ENCODE measurements at places on chromosomes 13 and 19.

- DNase-seq: no peak
Measured at GRCh38 chr19:33304371-33304759, 2.0 kb upstream of the CEBPA start.

DNA sequence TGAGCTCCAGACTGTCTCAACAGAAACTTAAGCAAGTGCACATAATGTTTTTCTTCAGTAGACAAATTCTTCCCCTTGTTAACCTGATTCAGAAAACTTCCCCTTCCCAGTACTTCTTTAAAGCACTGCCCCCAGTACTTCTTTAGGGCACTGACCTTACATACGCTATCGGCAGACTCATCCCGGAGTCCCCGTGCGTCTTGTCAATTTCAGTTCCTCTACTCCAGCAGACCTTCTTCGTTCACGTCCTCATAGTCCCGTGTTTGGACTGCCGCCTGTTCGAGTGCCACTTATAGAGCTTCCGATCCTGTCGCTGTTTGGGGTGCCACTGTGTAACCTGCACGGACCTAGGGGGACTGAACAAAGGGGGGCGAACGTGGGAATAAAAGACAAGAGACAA, 29.0 kb downstream of the ZNF627 start:
- peak; percentile 9 for DNase-seq

- no peak for DNase-seq
Measured at GRCh38 chr19:31356587-31357314, 7.5 kb upstream of the TSHZ3 start.

GRCh38 chr13:48029859-48030258, 7.7 kb upstream of the NUDT15 start:
- no peak for DNase-seq

DNA sequence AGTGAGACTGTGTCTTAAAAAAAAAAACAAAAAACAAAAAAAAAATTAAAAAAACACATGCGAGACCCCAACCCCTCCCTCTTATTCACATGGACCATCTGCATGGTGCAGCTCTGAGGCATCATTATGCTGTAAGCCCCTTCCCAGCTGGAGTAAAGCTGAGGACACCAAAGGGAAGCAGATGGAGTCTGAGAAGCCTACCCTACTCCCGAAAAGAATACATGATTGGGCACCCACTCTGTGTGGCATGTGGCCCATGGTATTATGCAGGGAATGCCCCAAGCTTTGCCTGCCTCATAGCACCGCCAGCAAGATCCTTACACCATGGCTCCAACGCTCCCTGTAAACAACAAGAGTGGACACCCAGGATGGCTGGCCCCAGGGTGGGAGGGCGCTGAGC, 4.7 kb downstream of the PTH2 start:
- no peak for DNase-seq

DNA sequence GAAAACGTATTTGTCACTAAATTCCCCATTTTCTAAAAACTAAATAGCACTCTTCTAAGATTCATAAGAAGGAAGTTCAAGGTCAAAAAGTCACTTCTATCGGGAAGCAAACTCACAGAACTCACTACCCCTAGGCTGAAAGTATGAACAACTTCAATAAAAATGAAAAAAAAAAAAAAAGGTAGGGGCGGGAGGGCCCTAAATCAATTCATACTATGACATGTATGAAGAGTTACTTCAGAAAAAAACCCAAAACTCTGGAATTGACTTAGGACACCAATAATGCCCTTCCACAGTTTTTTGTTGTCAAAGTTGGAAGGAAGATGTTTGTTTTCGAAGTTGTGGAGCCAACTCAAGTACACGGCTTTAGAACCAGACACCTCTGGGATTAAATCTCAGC, 1.1 kb downstream of the SUCLA2 start:
- no peak for DNase-seq

DNA sequence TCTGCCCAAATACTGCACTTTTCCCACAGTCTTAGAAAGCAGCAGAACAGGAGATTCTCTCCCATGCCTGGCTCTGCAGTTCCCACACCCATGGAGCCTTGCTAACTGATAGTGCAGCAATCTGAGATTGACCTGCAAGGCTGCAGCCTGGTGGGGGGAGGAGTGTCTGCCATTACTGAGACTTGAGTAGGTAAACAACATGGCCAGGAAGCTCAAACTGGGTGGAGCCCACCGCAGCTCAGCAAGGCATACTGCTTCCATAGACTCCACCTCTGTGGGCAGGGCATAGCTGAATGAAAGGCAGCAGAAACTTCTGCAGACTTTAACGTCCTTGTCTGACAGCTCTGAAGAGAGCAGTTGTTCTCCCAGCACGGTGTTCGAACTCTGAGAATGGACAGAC, 358.5 kb upstream of the PCDH9 start:
- DNase-seq: no peak

DNA sequence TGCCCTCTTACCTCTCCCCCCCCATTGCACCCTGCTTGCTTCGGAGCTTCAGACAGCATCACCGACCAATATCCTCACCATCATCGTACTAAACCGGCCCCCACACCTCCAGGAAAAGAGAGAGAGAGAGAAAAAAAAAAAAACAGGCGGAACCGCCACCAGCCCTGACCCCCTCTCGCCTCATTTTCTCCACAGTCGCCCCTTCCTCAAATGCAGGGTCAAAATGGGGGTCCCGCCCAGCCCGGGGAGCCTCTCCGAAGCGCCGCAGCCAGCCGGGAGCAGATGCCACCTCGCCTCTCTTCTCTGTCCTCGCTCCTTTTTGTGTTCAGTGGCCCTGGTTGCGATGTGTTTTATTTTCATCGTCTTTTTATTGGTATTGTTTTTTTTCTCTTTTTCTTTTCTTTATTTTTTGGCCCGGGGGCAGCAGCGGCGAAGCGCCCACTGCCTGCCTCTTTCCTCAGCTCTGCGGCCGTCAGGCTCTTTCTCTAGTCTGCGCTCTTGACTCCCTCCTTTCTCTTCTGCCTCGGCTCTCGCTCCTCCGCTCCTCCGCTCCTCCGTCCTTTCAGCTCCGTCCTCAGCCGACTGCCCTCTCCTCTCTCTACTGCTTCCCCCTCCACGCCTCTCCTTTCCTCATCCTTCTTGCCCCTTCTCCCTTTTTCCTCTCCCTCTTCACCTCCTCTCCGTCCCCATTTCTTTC, 41.4 kb downstream of the DEDD2 start:
- no peak for DNase-seq

GRCh38 chr13:111460548-111461444, 140.4 kb downstream of the TEX29 start:
- DNase-seq: peak; percentile 48

GRCh38 chr19:42368360-42368759, 21.7 kb downstream of the CNFN start:
- DNase-seq: no peak

DNA sequence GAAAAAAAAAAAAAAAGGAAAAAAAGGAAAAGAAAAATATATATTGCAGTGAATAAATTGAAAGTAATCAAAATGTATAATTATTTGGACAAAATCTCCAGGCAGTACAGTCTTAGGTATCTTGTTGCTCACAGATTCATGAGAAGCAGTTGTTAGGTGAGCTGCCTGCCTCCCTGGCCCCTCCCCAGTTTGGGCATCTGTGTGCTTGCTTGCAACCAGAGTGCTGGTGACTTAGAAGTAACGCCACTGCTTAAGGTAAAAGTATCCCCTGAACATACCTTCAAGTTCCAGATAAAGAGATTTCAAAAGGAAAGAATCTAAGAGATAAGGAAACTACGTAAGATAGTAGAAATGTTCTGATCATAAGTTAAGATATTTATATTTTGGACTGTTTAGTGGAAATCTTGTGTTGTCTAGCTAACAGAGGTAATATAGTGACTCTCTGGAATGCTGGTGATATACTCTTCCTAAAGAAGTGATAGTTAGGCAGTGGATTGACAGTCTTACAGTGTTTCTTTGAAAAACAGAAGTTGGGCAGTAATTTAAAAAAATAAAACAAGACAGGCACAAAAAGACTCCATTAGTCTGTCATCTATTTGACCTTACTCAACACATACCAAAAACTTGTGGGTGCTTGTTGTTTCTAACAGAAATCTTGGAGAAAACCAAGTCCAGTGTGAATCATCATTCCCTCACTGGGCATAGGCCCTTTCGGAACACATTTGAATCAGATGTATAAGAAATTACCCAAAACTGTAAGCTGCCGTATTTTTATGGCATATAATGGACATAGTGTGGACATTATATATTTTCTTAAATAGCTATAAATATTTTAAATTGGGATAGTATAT, 38.3 kb upstream of the KCTD4 start:
- DNase-seq: no peak

DNA sequence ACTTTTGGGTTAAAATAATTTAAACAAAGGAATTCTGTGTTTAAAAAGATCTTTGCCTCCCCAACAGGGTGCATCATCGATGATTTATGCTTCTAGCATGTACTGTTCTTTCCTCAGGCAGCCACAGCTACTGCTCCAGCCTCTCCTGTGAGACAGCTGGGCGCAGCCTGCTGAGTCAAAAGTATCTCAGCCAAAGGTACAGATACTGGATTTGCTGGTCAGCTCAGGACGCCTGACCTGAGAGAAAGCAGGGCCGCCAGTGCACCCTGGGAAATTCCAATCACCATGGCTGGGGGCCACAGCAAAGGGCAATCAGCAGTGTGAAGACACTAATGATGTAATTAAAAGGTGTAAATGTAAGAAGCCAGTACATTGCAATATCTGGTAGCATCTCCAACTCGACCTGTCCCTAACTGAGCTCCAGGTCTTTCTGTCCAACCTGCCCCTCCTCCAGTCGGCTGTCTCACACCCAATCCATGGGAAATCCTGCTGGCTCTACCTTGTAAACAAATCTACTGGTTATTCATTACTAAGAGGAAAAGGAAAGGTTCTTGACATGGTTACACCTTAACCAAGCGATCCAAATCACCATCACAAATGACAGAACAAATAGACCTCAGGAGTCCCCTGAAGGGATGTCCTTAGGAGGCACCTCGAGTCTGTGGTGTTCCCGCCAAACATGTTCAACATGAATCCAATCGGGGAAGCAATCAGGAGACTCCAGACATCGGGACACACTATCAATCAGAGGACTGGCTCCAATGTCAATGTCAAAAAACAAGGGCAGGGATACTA, 7.3 kb downstream of the OPA3 start:
- DNase-seq: no peak

- no peak for DNase-seq
Measured at GRCh38 chr19:35262101-35262761, 6.5 kb upstream of the USF2 start.

DNA sequence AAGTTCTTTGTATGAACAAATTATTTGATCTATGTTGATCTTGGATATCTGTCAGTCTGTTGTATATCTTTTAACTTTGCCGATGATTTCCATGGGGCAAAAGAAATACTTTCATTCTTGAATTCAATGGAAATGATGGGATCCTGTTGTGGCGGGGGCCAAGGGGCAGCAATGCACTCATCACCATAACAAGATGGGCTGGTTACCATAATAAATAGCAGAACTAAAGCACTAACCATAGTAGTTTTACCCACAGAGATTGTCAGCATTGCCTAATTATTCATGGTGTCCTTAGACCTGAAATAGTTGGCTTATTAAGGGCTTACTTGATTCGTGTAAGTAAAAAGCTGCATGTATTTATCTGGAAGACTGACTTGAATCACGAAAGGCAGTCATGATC, 309.6 kb downstream of the RFC3 start:
- no peak for DNase-seq

DNA sequence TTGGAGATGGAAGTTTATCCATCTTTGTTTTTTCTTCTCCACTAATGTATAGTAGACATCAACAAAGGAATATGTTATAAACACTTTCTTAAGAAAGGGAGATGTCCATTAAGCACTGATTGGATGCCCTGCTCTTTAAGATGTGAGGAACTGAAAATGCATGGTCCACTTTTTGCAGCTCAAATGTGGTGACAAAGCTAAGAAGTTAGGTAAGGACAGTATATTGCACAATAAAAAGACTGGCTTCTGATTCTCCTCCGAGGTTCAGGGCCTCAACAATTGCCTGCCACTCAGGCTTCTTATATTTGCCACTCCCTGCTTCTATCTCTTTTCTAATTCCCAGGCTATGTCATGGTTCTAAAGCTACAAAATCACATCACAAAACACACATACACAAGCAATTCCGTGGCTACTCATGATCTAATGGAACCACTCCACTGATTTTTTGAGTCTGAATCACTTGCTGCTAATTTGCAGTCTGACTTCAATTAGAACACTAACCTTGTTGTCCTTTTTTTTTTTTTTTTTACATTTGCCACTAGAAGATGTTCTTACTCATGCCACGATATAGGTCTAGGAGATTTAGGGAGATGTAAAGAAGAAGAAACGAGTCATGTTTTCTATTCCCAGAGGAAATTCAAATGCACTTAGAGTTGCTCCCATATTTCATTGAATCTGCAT, 29.6 kb upstream of the TNFSF11 start:
- no peak for DNase-seq

DNA sequence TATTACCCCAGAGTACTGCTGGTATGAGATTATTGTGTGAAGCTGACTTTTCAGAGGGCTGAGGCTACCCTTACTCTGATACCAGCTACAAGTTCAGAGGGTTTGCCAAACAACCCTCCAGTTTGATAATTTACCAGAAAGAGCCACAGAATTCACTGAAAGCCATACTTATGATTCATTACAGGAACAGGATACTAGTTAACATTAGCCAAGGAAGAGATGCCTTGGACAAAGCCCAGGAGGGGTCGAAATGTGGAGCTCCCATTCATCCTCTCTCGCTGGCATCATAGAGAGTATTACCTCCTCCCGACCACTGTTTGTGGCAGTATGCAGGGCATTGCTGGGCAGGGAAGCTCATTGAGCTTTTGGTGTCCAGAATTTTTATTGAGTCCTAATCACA, 364.3 kb downstream of the KCNRG start:
- DNase-seq: no peak

DNA sequence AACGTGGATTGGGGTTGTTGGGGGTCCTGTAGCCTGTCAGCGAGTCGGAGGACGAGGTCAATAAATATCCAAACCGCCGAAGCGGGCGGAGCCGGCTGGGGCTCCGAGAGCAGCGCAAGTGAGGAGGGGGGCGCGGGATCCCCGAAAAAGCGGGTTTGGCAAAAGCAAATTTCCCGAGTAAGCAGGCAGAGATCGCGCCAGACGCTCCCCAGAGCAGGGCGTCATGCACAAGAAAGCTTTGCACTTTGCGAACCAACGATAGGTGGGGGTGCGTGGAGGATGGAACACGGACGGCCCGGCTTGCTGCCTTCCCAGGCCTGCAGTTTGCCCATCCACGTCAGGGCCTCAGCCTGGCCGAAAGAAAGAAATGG, 754 bp upstream of the SIX5 start:
- DNase-seq: no peak

- DNase-seq: peak; percentile 85
Measured at GRCh38 chr19:47247308-47247990, 8.9 kb upstream of the CCDC9 start.

- DNase-seq: peak; percentile 18
Measured at GRCh38 chr13:64347664-64348063, 2882.5 kb downstream of the PCDH9 start.
